ENCODE measurements at places on chromosomes 5 and 9. TPM values are rescaled to one million over a fixed set of nuclear protein-coding genes. Genes with fewer than 3 reads are reported as not detected.

DNA sequence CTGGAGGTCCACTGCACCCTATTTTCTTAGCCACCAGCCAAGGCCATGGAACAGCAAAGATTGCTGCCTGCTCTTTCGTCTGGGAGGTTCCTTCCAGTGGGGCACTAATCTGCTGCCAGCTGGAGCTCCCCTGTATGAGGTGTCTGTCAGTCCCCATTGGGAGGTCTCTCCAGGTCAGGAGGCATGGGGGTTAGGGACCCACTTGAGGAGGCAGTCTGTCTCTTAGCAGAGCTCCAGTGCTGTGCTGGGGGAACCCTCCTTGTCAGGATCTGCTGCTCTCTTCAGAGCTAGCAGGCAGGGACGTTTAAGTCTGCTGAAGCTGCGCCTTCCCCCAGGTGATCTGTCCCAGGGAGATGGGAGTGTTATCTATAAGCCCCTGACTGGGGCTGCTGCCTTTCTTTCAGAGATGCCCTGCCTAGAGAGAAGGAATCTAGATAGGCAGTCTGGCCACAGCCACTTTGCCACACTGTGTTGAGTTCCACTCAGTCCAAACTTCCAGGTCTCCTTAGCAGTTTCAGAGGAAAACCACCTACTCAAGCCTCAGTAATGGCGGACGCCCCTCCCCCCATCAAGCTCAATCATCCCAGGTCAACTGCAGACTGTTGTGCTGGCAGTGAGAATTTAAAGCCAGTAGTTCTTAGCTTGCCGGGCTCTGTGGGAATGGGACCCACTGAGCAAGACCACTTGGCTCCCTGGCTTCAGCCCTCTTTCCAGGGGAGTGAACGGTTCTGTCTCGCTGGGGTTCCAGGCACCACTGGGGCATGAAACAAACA lies 317.7 kb downstream of the LRRC70 start:
- no peak for DNase-seq

Gene KCNV2
- not detected for total RNA-seq

- no peak for DNase-seq
These were observed 30.9 kb downstream of the CXXC5 start for GRCh38 chr5:139678751-139679750.

Gene GARIN3
- not detected for total RNA-seq

Gene TRIM7
- total RNA-seq, result 6.1 TPM

DNA sequence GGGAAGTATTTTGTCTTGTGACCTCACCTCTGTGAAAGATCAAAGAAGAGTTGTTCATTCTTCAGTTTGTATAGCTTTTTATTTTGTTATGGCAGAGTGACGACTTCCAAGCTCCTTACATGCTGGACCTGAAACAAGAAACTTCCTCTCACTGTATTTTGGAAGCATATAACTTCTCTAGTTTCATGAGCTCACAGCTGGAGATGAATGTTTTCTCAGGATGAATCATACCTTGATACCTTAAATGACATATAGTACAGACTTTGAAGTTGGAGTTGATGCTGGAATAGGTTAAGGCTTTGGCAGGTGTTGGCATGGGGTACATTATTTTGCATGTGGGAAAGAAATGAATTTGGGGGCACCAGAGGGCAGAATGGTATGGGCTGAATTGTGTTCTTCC lies 112.5 kb downstream of the SLC25A46 start:
- no peak for DNase-seq

Gene PCDHGA12
- total RNA-seq, result 5.1 TPM

- DNase-seq, result no peak
These were observed 64.5 kb downstream of the SLF1 start for GRCh38 chr5:94682814-94683520.

Gene PCDHA2
- total RNA-seq, result not detected

Gene TAF1L
- total RNA-seq, result not detected

DNA sequence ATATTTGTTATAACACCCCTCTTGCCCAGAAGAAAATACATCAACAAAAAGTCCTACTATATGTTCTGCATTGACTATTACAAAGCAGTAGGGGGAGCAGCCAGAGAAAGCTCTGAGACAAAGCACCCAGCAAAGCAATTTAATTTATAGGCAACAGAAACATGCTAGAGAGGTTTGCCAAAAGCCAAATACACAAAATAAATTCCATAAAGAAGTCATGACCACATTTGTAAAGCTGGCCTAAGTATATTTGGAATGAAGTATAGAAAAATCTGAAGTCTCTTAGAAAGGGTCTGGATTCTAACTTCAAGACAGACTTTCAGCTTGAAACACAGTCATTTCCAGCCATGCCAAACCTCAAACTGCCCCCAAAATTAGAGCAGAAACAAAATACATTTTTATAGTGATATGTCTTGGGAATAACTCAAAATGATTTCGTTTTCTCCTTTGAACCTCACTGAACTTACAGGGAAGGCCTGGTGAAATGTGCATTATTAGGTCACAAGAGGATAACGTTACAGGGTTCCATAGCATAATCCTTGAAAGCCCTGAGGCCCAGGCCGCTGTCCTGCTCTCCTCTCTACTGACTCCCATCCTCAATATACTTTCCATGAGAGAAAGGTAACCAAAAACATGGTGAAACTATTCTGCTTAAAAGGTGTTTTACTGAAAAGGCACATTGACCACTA lies 451.8 kb downstream of the RAB3C start:
- no peak for DNase-seq

DNA sequence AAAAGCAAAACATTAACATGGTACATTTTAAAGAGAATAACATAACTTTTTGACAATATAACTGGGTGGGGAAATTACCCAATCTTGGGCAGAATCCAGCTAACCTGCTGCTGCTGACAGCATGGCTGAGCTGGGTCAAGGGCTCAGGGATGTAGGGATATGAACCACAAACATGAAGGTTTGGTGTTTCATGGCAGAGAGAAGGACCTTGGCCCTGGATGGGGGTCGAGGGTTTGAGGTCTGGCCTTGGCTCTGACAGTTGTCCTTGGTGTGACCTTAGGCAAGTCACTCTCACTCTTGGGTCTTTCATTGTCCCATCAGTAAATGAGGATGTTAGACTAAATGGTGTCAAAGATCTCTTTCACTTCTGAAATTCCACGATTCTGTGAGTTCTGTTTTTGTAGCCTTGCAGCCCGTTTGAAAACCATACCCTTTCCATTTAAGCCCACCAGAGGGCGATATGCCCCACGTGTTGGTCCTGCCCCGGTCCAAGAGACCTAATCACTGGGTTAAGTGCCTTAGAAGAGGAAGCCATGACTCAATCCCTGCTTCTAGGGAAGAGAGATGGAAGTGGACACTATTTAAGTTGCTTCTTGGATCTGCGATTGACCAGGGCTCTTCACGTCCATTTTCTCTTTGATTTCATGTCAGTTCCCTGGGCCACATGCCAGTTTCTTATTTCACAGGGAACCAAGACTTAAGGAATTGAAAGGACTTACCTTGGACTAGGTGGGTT lies 56.8 kb upstream of the TEX48 start:
- DNase-seq, result peak; percentile 58

Gene DMGDH
- total RNA-seq, result 1.6 TPM

- DNase-seq, result no peak
These were observed 589.2 kb downstream of the PRR16 start for GRCh38 chr5:121053055-121053985.

GRCh38 chr5:55205001-55205400 lies 22.1 kb downstream of the MCIDAS start:
- no peak for DNase-seq

- DNase-seq, result no peak
These were observed 70.6 kb downstream of the DCP2 start for GRCh38 chr5:113047234-113047633.

- no peak for DNase-seq
These were observed 16.8 kb downstream of the SIL1 start for GRCh38 chr5:139181322-139181730.

- DNase-seq, result no peak
These were observed 346.7 kb downstream of the PLK2 start for GRCh38 chr5:58113172-58113571.

DNA sequence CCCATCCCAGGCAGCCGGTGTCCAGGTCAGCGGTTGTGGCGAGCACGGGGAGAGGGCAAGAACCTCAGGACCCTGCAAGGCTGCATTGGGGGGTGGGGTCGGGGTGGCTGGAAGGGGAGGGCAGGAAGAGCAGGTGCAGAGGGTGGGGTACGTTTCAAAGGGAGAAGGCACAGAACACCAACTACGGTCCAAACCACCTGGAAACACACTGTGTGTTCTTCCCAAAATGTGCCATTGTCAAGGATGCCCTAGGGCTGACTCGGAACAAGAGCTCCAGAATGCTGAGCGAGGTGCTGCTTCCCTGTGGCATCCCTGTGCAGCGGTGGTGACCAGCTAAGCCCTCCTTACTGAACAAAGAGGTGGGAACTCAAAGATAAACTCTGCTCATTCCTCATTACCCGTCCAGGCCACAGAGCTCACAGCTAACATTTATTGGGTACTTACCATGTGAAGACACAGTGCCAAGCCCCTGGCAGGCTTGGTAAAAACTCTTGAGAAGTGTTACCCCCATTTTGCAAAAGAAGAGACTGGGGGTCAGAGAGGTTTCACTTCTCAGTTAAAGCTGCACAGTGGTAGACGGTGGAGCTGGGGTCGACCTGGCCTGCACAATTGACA lies 153.8 kb downstream of the COL23A1 start:
- DNase-seq, result peak; percentile 10

DNA sequence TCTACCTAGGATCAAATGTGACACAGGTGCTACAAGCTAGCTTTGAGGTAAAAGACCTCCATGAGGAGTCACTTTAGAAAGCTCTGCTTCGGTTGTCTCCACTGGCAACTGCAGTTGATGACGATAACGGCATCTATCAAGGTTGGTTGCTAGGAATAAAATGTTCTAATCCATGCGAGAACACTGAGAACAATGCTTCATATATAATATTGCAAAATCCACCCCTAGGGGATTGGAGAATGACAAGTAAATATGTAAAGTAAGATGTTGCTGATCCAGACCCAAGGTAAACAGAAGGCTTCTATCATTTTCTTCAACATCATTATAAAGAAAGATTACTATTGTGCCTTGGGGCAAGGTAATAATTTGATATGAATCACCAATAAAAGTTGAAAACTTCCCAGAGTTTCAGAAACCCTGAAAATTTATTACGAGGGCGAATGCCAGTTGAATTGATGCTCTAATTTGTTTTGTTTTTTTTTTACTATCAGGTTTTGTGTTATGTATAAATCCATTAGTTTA lies 1003.4 kb downstream of the CDH18 start:
- DNase-seq, result no peak

DNA sequence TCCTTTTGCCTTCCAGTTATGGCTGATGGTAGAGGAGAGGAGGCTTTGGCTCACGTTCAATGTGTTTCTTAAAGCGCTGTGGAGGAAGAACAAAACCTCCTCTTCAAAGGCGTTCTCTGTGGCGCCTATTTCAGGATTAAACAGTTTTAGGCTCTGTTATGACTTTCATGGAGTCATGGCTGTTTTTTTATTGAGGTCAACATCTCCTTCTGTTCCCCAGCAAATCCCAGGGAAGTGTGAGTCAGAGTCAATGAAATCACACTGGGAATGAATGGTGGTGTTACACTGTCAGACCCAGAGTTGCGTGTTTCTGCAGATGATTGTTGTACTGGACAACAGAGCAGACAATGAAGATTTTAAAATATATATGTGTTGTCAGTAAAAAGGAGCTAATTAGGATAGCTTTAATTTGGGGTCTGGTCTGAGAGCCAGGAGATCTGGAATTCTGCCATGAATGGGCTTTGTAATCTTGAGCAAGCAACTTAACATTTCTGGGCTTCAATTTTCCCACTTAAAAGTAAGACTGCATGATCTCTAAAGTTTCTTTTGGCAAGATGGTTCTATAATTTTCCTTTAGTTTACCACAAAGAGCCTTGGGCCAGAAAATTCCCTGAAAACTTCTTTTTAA lies 240.7 kb downstream of the CSNK1G3 start:
- DNase-seq, result no peak

DNA sequence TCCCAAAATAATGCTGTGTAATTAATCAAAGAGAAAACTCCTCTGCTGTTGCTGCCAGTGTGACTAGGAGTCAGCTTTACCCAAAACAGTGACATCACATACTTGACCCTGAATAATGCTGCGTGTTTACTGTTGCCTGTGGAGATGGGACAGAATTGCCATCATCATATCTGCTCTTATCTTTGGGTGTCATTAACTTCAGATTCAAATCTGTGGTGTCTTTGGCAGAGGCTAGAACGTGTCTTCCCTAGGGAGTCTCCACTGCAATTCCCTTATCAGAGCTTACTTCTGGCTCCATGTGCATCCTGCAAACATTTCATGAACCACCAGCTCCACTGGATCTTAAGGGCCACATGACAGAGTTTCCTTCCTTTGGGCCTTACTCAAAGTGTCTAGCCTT lies 88.9 kb upstream of the MRPS30 start:
- DNase-seq, result no peak

- peak; percentile 2 for DNase-seq
These were observed 11.2 kb upstream of the OLFM1 start for GRCh38 chr9:135076143-135076875.

Gene MYMK
- total RNA-seq, result not detected

DNA sequence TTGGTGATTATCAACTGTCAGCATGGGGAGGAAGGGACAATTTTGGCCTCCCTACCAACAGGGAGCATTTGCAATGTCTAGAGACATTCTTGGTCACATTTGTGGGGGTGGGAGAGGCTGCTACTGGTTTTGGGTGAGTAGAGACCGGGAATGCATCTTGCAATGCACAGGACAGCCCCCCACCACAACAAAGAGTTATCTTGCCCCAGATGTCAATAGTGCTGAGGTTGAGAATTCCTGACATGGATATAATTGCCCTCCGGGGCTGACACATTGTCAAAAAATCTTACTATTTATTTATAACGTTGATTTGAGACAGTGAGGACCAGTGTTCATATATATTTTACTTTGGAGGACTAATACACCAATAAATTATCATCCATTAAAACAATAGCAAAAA lies 316.1 kb downstream of the PSAT1 start:
- no peak for DNase-seq

DNA sequence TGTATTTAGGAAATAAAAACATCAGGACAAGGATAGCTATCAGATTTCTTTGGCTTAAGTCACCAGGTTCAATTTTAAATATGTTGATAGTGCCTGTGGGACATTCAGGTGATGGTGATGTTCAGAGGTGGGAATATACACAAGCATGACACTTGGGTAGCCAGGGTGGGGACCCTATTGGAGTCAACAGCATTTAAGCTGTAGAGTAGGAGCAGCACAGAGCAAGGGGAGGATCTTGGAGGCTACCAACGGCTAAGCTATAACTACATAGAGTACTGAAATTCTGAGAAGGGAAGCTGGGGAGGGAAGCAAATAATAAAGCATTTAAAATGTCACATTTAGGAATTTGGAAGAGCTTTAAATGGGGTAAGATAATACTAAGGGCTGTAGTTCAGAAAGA lies 177.7 kb downstream of the CPLANE1 start:
- no peak for DNase-seq
